Activated CD4-positive, CD25-positive, alpha-beta regulatory T cell (primary cell): ENCODE measurements at places on chromosomes 12 and 14.

- DNase-seq = no peak
Measured at GRCh38 chr14:45120096-45120495, 14.2 kb downstream of the FKBP3 start.

DNA sequence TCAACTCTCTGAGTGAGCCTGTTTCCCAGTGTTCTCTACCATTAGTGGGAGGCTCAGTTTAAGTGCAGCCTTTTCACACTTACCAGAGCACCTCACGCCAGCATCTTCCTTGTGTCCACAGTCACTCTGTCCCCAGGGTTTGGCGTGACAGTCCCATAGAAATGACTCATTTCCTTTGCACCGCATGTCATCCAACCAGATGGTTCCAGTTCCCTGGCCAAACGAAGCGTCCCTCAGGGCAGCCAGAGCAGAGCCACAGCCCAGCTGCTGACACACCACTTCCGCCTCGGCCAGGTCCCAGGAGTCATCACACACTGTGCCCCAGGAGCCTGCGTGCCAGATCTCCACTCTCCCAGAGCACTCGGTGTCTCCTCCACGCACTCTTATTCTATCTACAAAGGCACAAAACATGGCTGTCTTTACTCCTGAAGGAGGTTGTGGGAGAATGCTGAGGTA, 65.4 kb downstream of the ACSM4 start:
- DNase-seq = no peak

DNA sequence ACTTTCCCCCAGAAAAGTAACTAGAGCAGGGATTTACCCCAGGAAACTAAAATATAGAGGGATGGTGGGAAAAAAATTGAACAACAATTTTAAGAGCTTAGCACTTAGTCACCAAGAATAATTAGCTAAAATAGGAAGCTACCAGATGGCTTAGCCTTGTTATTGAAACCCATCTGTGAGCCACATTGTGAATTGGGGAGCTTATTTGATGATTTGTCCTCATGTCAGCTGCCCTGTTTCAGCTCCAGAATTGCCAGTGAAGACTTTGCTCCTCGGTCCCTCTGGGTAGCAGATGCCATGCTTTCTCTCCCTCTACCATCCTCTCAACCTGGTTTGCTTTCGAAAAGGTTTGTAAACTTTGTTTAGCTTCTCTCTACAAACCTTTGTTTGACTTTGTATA, 67.7 kb upstream of the PTHLH start:
- no peak for DNase-seq

- no peak for DNase-seq
Measured at GRCh38 chr12:49647827-49648711, 24.7 kb downstream of the PRPF40B start.

DNA sequence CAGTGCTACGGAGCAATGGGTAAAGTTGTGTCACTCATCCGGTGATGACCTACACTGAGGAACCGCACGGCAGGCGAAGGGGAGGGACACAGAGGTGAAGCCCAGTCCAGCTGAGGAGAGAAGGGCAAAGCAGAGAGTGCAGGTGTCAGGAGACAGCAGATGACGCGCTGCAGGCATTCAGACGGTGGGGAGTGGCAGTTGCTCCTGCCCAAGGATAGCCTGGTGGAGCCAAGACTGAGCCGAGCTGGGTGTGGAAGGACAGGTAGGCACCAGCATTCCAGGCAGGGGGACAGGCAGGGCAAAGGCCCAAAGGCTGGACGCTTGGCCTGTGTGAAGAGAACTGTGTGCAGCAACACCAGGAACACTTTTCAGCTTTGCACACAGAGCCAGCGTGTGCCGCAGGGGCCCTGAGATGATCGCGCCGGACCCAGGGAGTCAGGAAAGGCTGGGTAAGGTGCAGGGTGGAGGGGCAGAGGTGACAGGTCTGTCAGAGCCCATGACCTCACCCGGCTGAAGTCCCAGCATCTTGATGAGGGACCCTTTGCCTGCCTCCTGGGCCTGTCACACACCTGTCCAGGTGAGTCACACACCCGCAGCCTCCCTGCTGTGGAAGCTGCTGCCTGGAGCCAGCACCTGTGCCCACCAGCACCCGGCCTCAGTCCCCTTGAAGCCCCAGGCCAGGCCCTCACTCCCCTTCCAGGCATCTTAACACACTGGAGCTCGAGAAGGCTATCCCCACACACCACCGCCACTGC, 48.4 kb downstream of the TSPAN11 start:
- DNase-seq = no peak

GRCh38 chr14:35355981-35356841, 48.3 kb downstream of the NFKBIA start:
- DNase-seq = no peak

GRCh38 chr12:98456576-98457573, 58.5 kb upstream of the TMPO start:
- no peak for DNase-seq

GRCh38 chr12:87332987-87333726, 696.0 kb downstream of the C12orf50 start:
- no peak for DNase-seq

DNA sequence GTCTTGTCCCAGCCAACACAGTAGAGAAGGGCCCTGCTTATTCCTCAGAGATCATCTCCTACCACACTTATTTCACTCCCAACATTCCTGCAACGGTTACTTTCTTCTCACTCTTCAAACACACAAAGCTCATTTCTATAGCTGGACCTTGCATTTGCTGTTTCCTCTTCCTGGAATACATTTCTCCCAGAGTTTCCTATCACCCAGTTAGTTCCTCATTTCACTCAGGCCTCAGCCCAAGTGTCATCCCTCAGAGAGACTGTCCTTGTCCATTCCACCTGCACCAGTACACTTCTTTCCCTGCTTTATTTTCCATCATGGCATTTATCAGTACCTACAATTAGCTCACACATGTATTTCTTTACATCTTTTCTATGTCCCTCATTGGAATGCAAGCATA, 14.7 kb upstream of the STK38L start:
- no peak for DNase-seq

DNA sequence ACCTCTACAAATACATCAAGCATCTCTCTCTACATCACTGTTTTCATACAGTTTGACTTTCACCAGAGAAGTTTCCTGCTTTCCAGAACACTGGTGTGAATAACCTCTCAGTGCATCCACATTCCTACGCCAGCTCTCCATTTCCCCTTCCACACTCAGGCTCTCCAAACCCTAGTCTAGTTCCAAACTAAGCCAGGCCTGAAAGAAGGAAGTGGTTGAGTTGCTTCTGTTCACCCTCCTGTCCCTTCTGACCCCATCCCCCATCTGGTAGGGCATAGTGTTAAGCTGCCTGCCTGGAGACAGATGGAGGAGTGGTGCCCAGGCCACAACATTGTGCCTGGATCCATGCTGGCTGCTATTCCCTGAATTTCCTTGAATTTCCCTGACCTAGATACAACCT, 132.4 kb downstream of the GPR65 start:
- DNase-seq = no peak

- no peak for DNase-seq
Measured at GRCh38 chr14:95328729-95329503, 9.2 kb upstream of the CLMN start.

DNA sequence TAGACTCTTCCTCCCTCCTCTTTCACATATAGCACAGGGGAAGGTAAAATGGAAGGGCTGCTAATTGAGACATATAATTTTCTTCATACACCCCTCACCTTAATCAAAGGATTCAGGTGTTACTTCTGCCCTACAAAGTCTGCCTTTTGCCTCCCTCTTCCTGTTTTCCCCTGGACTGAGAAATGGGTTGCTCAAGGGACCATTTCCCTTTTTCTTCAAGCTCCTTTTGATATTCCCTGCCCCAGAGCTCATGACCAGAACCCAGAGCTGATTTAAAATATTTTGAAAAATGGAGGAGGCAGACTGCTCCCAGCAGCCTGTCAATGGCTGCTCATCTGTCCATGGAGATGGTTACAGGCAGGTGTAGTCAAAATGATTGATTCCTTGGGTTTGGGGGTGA, 6.3 kb upstream of the PIP4K2C start:
- DNase-seq = no peak

DNA sequence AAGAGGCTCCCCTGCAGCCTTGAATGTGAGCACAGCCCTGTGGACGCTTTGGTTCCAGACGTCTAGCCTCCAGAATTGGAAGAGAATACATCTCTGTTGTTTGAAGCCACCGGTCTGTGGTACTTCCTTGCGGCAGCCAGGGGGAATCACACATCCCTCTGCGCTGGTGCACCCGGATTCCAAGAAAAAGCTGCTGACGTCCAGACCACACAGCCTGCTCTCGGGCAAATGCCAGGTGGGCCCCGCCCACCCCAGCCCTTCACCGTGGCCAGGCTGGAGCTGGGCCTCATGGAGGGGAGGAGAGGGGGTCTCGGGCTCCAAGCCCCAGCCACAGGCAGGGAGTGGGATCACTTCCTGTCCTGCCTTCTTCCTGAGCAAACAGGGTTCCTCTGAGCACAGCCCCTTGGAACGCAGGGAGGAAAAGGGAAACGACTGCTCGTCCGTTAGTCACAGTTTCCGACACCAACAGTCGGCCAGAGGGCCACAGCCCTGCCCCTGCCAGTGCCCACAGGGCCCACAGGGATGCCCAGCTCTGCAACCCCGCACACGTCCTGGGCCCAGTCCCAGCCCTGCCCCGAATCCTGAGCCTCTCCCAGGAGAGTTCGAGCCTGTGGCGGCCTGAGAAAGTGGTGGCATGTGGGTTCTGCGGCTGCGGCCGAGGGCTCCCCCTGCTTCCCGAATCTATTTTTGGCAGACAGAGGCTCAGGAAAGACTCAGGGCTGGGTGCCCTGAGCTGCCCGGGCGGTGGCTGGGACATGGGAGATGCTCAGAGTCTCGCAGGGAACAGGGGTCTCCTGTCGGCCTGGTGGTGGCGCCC, 85.3 kb downstream of the RFLNA start:
- no peak for DNase-seq

GRCh38 chr12:13630354-13630753, 351.0 kb downstream of the GRIN2B start:
- no peak for DNase-seq

GRCh38 chr12:29858270-29858786, 74.6 kb upstream of the TMTC1 start:
- DNase-seq = no peak

- DNase-seq = no peak
Measured at GRCh38 chr12:71442567-71442931, 3.0 kb downstream of the LGR5 start.

DNA sequence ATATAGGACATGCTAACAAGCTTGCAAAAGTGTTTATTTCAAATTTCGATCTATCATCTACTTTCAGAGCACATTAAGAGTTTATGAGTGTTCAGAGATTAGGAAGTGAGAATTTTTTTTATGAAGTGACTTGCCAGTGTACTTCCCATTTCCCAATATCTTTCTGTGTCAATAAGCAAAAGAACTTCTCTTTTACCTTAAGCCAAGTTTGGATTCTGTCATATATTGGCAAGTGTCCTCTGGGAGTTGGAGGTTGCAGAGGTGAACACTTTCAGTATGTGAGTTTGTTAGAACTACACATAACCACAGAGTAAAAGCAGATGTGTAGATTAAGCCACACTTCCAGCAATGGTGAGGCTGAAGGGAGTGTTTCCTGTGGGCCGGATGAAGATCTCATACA, 16.6 kb upstream of the KLRF1 start:
- no peak for DNase-seq

DNA sequence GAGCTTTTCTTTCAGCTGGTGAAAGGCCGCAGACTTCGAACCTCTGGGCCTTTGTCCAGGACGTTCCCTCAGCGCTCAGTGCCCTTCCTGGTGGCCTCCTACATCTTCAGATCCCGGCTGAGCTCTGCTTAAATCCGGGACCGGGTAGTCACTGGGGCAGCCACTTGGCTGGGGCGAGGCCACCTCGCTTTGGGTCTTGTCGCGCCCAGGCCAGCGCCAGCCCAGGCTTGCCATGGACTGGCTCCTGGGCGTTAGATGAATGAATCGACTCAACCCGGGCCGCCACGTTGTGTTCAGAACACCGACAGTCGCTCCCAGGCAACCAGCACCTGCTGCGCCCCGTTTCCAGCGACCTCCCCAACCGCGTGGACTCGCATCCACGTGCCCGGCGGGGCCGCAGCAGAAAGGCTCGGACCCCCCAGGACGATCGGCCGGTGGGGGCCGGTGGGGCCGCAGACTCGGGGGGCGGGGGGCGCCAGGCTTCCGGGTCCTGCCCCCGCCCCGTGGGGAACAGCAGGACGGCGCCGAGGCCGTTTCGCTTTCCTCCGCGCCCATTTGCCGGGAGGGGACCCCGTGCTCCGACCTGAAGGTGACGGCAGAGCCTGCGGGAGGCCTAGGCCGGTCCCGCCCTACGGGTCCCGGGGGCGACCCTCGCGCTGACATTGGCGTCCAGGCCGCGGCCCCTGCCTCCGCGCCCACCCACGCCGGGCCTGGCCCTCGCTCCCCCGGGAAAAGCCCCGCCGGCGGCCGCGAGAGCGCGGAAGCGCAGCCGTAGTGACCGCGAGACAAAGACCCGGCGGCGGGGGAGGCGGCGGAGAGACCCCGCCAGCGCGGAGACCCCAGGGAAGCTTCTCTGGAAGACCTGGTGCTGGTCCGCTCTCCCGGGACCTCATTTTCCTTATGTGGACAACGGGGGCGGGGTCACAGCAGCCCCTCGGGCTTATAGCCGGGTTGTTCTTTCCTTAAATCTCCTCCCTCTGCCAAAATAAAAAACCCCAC, 37.3 kb upstream of the RCOR1 start:
- peak; percentile 39 for DNase-seq

- DNase-seq = no peak
Measured at GRCh38 chr12:4118017-4118510, 155.5 kb upstream of the CCND2 start.

GRCh38 chr12:48618541-48618940, 48.7 kb upstream of the LALBA start:
- peak; percentile 46 for DNase-seq

DNA sequence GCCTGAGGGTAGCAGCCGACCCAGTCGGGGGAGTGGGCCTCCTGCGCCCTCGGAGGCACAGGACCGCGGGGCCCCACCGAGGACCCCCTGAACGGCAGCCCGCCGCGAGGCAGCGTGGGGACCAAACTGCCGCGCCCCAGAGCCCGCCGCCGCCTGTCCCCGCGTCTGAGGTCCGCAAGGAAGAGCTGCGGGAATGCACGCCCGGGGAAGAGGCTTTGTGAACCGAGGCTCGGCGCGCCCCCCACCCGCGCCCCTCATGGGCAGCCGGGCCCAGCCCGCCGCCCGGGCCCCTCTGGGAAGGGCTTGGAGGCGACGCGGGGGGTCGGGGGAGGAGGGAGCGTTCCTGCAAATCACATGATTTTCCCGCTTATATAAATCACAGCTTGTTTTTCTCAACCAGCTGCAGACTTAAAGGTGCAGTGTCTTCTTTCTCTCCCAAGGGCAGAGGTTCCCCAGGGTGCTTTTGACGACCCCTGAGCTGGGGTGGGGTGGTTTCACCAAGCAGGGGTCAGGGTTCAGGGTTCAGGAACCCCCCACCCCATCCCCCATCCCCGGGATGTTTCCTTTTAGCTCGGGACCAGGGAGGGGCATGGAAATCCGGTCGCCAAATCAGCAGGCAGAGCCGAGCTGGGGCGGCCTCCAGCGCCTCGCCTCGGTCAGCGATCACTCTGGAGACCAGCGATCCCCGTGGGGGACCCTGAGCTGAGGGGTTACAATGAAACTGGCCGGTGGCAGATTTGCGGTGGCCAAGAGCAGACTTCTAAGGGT, 44.7 kb upstream of the ATP23 start:
- DNase-seq = no peak

- DNase-seq = no peak
Measured at GRCh38 chr12:87793131-87793530, 236.1 kb downstream of the C12orf50 start.
